ENCODE measurements at places on chromosomes 1 and 21. TPM values are rescaled to one million over a fixed set of nuclear protein-coding genes. Genes with fewer than 3 reads are reported as not detected.

The LCE1D gene
- not detected for total RNA-seq

The PLA2G2D gene
- total RNA-seq: not detected

The SPOCD1 gene
- total RNA-seq: 4.4 TPM

The ABCG1 gene
- 2.4 TPM for total RNA-seq

The RNF19B gene
- 18.9 TPM for total RNA-seq

The UBE2U gene
- total RNA-seq: not detected

The IFNLR1 gene
- 0.88 TPM for total RNA-seq

The MATN1 gene
- total RNA-seq: 0.08 TPM

The KISS1 gene
- 0.24 TPM for total RNA-seq

The CFHR4 gene
- total RNA-seq: not detected

The BROX gene
- 20.0 TPM for total RNA-seq

The KCNE1 gene
- not detected for total RNA-seq

The FCN3 gene
- not detected for total RNA-seq

The POU3F1 gene
- total RNA-seq: 0.05 TPM

The CDA gene
- total RNA-seq: 43.0 TPM

The GBP4 gene
- total RNA-seq: 0.01 TPM

The TNNT2 gene
- total RNA-seq: 0.67 TPM

The GNG12 gene
- 74.5 TPM for total RNA-seq

The CFHR2 gene
- total RNA-seq: not detected

The DSCAM gene
- total RNA-seq: not detected

The SERTAD4 gene
- 1.1 TPM for total RNA-seq

The PTPN7 gene
- total RNA-seq: not detected

The HSD3B2 gene
- total RNA-seq: not detected

The OR2T8 gene
- not detected for total RNA-seq

The NBPF4 gene
- total RNA-seq: 0.07 TPM

The BNIPL gene
- total RNA-seq: 0.17 TPM

The MAEL gene
- total RNA-seq: not detected

The KRTAP13-4 gene
- total RNA-seq: not detected

The PLA2G2C gene
- not detected for total RNA-seq

The IL19 gene
- not detected for total RNA-seq

The CRYBG2 gene
- total RNA-seq: 1.3 TPM
